T-helper 9 cell (primary cell): ENCODE measurements at places on chromosomes 6 and 20.

- no peak for DNase-seq
These were observed 8.5 kb downstream of the EEF1A2 start for GRCh38 chr20:63490416-63490815.

DNA sequence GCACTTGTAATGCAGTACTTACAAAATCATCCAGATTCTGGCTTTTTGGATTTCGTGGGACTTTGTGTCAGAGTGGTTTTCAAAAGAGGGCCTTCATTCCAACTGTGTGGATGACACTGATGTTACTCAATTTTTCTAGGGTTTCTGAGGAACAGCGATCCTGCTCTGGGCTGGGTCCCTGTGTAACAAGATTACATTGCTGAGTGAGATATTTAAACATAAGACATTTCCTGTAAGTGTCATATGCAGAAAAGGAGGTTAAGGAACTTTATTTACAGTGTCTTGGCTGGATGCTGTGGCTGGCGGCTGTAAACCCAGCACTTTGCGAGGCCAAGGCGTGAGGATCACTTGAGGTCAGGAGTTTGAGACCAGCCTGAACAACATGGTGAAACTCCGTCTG lies 6.7 kb downstream of the ZFAND3 start:
- DNase-seq, result no peak

DNA sequence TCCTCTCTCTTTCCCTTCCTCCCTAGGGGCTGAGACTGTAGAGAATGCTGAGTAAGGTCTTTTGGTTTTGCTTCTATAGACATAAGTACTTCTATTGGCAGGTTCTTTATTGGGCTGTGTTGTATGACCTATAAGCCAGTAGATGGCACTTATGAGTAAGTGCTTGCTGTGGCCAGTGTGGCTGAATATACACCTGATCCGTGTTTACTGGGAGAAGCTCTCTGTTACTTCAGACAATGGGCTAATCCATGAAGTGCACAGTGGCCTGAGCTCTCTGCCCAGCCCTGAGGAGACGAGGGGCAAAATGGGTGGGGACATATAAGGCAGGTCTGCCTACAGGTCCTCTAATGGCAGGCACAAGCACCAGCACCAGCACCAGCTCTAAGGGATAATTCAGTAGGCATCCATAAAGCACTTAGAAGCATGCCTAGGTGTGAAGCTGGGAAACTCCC lies 610.3 kb downstream of the RNF144B start:
- DNase-seq, result no peak

GRCh38 chr20:5001174-5002076 lies at the start of gene SLC23A2:
Gene SLC23A2, minus strand, starts transcription at chr20:5001510. Its CDS starts 68,948 bp downstream, at chr20:4932562.
- peak; percentile 61 for DNase-seq

- no peak for DNase-seq
These were observed 67.4 kb downstream of the ECT2L start for GRCh38 chr6:138863321-138863720.

GRCh38 chr6:169240591-169241390 lies 12.9 kb downstream of the THBS2 start:
- no peak for DNase-seq

DNA sequence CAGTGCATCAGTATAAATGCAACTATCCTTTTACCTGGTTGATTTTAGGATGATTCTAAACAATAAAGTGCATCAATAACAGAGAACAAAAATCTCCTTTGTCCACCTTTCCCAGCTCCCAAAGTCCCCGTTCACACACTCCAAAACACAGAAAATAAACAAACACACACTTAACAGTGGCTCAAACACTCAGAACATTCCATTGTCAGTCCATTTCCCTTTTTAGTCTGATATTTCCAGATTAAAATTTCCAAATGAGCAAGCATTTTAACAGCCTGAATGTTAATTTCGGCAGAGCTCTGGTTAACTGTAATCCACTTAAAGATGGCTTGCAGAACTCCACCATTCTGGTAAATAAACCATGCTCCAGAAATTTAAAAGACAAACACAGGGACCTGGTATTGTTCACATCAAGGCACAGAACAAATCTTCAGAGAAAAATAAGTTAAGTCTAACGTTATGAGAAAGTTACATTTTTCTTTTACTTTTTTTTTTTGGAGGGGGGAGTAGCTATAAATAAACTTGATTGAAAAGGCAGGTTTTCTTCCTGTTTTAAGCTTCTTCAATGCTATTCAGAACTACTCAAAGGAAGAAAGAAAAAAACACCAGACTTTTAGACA lies 100.8 kb downstream of the DST start:
- DNase-seq, result no peak

GRCh38 chr6:107493158-107494057 lies 3.5 kb downstream of the SOBP start:
- DNase-seq, result no peak

DNA sequence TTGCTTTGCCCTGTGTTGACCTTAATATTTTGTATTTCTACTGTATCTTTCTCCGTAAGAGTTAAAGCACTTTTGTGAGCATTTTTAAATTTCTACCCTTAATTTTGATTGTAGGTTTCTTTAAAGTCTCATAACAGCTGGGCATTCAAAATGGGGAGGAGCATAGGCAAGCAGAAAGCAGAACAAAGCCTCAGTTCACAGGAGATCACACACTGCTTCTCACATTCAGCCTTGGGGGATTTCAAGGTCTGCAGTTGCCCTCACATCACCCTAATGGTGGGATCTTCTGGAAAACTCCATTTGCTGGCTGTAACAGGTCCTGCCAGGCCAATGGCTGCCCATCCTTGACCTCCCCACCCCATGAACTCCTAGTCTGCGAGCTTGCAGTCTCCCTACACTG lies 292.9 kb downstream of the PHACTR1 start:
- no peak for DNase-seq

DNA sequence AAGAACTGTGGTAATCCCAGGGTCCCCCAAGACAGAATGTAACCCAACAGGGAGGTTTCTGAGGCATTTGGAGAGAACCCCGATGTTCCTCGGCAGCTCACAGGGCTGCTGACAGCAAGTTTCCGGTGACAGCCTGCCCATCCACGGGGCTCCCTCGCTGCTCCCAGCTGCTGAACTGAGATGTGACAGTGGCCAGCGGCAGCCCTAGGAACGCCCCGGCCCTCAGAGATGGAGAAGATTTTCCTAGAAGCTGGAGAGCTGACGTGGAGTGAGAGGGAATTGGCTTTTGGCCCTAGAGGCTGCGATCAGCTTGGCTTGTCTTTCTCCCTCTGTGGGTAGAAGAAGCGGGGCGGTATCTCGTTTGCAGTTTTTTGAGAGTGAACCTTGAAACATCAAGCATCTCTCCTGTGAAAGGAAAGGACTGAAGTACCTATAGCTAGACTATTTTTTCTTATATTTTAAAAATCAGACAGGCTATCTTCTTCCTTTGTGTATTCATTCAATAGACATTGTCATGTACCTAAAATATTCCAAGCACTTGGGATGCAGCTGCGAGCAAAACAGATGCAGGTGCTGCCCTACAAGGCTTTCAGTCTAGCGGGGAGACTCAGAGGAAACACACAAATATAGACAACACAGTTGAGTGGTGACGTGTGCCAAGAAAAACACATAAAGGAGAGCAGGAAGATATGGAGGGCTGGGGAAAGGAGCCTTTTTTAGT lies 28.4 kb upstream of the NFATC2 start:
- DNase-seq, result no peak

- DNase-seq, result no peak
These were observed 44.1 kb upstream of the FUCA2 start for GRCh38 chr6:143555582-143555981.

DNA sequence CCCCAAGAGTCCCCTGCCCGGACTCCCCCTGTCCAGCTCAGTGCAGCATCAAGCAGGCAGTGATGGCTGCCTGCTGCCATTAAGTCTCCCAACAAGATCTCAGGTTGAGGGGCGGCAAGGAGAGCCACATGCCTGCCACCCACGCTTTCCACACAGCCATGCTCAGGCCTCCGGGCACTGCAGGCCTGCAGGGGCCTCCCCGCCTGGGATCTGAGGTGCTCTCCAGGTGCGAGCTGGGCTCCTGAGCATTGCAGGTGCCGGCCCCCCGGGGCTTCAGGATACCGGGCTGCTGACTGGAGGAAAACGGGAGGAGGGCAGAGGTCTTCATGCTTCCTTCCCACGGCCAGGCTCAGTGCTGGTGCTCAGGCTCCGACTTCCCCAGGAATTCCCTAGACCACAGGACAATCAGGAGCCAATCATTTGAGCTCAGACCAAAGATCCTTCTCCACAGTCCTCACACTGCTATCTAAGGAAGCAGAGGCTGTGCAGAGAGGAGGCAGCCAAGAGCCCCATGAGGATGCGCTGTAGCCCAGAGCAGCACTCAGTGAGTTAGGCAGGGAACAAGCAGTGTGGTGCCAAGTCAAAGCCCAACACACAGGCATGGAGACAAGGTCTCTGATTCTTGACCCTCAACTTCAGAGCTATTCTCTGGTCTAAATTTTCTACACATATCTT lies 52.7 kb downstream of the PYGB start:
- no peak for DNase-seq

- DNase-seq, result no peak
These were observed 276.5 kb downstream of the CDKAL1 start for GRCh38 chr6:20810727-20811108.

GRCh38 chr6:84284428-84285049 lies 57.1 kb upstream of the CEP162 start:
- DNase-seq, result no peak

- DNase-seq, result no peak
These were observed 19.1 kb downstream of the B4GALT5 start for GRCh38 chr20:49694450-49695071.

GRCh38 chr6:167856474-167856873 lies 29.8 kb downstream of the AFDN start:
- DNase-seq, result no peak

- no peak for DNase-seq
These were observed 497.1 kb downstream of the CD83 start for GRCh38 chr6:14614631-14615030.

DNA sequence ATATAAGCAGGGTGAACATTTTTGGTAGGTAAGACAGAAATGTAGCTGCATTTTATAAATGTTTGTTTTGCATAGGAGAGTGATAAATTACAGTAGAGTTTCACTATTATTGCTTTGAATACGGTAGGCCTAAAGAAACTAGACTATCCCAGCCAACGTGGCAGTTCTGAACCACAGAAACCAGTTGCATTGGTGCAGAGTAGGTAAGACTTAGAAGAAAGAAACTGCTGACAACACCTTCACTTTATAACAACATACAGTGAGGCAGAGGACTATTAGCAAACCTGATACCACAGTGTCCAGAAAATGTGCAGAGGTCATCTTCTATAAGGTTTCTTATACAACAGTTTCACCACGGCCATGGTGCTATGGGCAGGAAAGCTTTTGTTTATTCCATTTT lies 566.1 kb downstream of the KIF16B start:
- no peak for DNase-seq

DNA sequence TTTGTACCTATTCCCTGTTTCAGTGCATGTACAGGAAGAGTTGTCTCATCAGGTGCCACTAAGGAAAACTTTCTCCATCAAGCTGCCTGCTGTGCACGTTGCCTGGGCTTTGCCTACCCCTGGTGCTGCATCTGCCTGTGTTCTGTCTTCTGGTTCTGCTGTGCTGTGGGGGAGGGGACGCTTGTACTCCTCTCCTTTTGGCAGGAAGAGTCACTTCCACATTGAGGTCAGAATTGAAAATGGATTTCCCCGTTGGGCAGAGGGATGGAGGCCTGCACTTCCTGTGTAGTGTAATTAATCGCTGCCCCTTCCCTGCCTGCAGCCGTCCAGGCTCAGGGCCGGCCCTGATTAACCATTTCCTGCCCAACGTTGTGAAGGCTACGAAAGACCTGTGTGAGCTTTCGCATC lies 153.3 kb downstream of the SCML4 start:
- DNase-seq, result no peak

DNA sequence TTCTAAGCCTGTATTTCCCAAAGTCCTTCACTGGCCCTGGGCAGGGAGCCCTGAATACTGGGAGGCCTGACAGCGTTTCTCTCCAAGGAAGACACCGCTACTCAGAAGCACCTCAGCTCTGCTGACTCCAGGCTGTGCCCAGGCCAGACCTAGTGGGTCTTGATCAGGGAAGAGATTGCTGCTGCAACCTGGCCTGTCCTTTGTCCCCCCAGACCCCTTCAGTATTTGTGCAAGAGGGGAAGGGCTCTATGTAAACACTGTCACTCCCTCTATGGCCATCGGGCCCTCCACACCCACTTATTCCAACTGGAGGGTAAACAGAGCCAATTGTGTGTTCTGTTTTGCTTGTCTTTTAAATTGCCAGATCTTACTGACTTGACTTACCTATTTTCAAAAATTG lies 20.6 kb downstream of the PLEKHG1 start:
- DNase-seq, result no peak

DNA sequence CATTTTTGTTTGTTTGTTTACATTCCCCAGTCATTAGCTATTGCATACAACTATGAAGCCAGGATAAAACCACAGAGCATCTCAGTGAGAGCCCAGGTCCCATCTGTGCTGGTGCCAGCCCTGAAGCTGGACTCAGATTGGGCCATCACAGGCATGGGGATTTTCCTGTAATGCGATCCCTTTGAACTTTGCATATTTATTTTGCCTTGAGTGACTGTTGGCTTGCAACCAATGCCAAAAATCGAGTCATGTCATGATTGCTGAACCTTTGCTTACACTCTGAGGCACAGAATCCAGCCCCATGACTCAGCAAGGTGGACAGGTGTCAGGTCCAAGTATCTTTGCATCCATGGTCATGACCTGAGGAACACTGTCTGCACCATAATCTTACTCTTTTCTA lies 46.2 kb upstream of the GGTLC1 start:
- no peak for DNase-seq

DNA sequence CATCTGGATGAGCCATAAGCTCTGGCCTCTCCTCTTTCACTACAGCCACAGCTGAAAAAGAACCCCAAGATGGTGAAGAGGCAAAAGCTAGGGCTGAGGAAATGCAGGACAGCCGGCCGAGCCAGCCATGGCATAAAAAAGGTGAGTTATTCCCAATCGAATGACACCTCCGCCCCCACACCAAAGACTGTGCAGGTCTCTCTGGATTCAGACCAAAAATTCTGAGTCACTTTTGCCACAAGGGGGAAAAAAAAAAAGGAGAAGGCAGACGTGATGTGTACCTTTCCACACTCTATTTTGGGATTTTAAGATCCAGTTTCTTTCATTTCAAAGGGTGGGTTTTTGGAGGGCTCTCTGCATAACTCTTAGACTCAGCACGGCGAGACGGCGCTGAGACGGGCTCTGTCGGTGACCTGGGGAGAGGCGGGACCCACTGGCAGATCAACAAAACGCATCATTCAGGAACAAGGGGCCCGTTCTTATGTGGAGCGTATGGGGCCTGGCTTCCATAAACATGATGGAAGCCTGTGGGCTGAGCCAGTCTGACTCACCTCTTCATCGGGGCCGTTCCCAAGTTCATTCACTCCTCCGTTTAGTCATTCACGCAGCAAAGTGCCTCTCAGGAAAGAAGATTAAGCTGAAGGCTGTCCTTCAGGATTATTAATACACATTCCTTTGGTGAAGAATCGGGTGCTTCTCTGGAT lies 54.8 kb downstream of the NFATC2 start:
- no peak for DNase-seq

- DNase-seq, result no peak
These were observed 81.1 kb downstream of the LAMA4 start for GRCh38 chr6:112173221-112173804.

- no peak for DNase-seq
These were observed 180.6 kb upstream of the KHDRBS2 start for GRCh38 chr6:62466607-62467006.

GRCh38 chr6:37435816-37436215 lies 2.8 kb downstream of the CMTR1 start:
- no peak for DNase-seq
